ENCODE measurements at places on chromosomes 1 and 21.

DNA sequence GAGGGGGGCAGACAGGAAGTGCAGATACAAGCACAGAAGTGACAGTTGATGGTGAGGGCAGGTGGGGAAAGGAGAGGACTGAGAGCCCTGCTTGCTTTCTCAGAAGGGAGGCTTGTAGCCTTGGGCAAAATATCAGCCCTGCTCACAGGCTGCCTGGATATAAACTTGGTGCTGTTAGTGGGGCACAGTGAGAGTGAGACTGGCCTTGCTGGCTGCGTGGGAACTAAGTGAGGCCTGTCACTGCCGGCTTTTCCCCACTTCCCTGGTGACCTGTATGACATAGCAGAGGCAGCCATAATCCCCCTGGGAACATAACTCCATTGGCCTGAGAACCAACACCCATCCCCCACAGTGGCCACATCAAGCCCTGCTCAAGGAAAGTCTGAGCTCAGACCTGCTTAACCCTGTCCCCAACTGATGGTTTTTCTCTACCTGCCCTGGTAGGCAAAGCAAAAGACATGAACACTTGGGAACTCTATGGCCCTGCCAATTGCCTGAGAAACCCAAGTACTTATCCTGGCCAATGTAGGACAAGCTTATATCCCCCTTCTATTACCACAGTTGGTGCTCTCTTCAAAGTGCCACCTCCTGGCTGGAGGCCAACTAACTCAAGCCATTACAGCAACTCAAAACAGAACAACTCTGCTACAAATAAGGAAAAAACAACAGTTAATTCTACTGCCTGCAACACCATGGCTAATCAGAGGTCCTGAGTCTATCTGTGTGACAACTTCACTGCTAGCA is 472.7 kb downstream of the PLPP3 start:
- DNase-seq = no peak

- no peak for DNase-seq
These were observed 181.8 kb upstream of the L1TD1 start for GRCh38 chr1:62012836-62013235.

GRCh38 chr1:186623551-186623950 is 56.7 kb downstream of the PTGS2 start:
- no peak for DNase-seq

DNA sequence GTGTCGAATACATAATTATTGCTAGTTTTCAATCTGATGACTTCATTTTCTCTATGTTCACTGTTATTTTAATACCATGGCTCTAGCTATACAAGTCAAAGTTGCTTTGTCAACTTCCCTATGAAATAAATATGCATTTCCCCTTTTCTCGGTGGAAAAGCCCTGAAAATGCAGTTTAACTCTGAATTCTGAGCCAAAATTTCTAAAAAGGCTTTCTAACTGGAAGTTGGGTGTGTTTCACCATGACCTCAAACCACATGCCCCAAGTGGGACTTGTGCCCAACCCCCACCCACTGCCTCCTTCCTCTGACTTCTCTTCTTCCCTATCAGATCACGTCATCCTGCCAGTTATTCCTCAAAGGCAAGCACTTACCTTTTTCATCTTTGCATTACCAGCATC is 8.9 kb downstream of the MKNK1 start:
- DNase-seq = no peak

GRCh38 chr1:18299441-18300338 is 181.0 kb upstream of the KLHDC7A start:
- DNase-seq = no peak

DNA sequence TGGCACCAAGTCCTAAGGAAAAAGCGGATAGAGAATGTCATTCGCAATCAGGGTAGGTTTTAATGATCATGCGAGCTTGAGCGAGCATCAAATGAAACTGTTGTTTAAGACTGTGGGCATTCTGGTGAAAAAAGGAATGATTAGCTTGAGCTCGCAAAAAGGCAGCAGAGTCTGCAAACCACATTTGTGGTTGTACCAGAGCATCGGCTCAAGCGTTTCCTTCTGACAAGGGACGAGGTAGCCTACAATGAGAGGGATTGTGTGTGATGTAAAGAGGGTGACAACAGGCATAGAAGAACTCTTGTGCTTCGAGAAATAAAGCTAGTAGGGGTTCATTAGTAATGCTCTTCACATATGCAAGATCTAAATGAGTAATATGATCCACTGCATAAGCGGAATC is 11.1 kb upstream of the CD48 start:
- no peak for DNase-seq
